NCI-H2029 treated with DMSO at 0.1 percent for 48 hours (cell line): ENCODE measurements at places on chromosomes 6 and 20.

DNA sequence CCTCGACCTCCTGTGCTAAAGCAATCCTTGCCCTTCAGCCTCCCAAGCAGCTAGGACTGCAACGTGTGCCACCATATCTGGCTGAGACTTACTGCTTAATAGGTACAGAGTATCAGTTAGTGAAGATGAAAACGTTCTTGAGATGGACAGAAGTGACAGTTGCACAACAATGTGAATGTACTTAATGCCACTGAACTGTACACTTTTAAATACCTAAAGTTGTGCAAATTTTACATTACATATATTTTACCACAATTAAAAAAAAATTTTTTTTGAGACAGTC is 25.9 kb downstream of the NUDT3 start:
- DNase-seq, result no peak

GRCh38 chr6:43896329-43897255 is 126.6 kb downstream of the VEGFA start:
- DNase-seq, result no peak

DNA sequence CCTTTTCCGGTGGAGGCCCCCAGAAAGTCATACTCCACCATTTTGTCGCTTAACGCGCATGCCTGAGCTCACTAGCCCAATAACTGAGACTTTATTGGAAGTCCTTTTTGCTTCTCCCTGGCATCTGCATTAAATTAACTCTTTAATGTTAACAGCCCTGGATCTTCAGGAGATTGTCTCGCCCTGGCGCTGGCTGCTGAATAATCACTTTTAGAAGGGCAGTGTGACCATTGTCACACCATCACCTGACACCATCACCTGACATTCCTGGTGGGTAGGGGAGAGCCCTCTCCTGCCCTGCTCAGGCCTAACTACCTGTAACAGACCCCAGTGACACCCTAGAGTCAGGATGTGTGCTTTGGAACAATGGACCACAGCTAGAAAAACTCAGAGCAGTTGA is 115.5 kb upstream of the SNX9 start:
- DNase-seq, result no peak

GRCh38 chr6:108869876-108870275 is 21.7 kb downstream of the ARMC2 start:
- DNase-seq, result peak; percentile 49
